ENCODE measurements at places on chromosomes 7 and 10.

GRCh38 chr7:104938741-104939390 is 75.1 kb upstream of the KMT2E start:
- no peak for DNase-seq

DNA sequence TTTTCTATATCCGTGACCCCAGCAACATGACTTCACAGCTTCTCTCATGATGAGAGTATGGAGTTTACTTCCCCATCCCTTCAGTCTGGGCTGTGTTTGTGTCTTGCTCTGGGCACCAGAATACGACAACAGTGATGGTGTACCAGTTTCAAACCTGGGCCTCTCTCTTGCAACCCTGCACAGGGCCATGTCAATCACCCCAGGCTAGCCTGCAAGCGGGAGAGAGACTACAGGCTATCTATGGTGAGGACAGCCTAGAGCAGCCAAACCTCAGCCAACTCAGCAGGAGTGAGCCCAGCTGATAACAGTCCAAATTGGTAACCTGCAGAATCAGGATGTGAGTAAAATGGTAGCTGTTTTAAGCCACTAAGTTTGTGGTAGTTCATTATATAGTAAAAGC is 235.8 kb downstream of the CHCHD3 start:
- no peak for DNase-seq

GRCh38 chr7:149257146-149257545 is 4.8 kb upstream of the ZNF783 start:
- no peak for DNase-seq

GRCh38 chr10:83289373-83289772 is 849.9 kb upstream of the GHITM start:
- DNase-seq: no peak

GRCh38 chr7:150738092-150738491 is 874 bp downstream of the GIMAP5 start:
- DNase-seq: no peak

- no peak for DNase-seq
Observed at GRCh38 chr10:61877887-61878739, 23.4 kb upstream of the ARID5B start.

GRCh38 chr7:20033621-20034400 is 183.4 kb downstream of the MACC1 start:
- no peak for DNase-seq

GRCh38 chr10:48802611-48803071 is 118.0 kb downstream of the WDFY4 start:
- no peak for DNase-seq

- DNase-seq: no peak
Observed at GRCh38 chr7:151712810-151713125, 164.1 kb downstream of the PRKAG2 start.

DNA sequence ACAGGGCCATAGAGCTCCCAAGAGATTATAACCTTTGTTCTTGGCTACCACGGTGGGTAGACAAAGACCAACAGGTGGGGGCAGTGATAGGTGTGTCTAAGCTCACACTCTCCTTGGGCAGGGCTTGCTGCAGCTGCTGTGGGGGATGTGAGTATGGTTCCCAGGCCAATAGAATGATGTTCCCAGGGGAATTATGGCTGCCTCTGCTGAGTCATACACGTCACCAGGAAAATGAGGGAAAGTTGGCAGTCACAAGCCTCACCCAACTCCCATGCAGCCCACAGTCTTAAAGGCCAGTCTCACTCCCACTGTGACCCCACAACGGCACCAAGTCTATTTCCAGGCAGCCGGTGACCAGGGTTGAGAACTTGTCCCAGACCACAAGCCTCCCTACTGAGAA is 453.4 kb upstream of the PODXL start:
- DNase-seq: no peak

DNA sequence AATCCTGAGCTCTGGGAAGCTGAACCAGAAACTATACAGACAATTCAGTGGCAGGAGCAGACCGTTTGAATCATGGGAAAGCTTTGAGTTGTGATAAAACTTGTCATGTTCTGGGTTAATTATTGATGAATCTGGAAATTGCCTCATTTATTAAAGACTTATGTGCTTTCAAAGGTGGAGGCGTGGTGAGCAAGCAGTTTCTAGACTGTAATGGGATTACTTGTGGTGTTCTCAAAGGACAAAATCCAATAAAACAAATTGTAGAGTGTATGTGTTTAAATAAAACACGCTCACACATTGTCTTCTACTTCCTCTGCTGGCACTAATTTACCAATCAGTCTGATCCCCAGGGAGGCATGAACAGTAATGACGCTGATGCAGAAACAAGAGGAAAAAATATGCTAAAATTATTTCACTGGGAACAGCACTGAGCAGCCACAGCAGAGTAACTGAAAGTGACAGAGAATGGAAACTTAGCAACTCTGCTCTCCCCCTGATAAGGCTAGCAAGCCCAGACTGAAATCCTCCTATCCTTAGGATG is 25.1 kb downstream of the PARD3 start:
- DNase-seq: no peak

GRCh38 chr10:71494980-71495381 is 98.3 kb downstream of the CDH23 start:
- no peak for DNase-seq

- DNase-seq: no peak
Observed at GRCh38 chr7:44765579-44766415, 17.1 kb downstream of the ZMIZ2 start.

GRCh38 chr10:5685764-5686240 is 1.2 kb downstream of the TASOR2 start:
- DNase-seq: no peak

GRCh38 chr10:95517536-95518454 is 43.4 kb downstream of the SORBS1 start:
- DNase-seq: no peak

DNA sequence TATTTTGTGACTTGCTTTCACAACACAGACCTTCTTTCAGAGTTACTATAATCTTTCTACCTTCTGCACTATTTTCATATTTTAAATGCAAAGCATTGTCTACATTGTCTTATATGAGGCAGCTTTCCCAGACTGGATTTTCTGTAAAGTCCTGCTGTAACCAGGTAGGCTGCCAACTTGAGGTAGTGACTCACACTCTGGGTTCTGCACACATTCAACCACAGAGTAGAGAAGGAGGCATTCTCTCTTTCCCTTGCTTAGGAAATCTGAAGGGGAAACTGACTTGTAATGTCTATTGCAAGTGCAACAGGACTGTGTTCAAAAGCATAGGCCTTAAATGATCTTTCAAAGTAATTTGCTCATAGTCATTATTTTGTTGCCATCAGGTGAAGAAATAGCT is 461.4 kb downstream of the GRM8 start:
- DNase-seq: no peak

DNA sequence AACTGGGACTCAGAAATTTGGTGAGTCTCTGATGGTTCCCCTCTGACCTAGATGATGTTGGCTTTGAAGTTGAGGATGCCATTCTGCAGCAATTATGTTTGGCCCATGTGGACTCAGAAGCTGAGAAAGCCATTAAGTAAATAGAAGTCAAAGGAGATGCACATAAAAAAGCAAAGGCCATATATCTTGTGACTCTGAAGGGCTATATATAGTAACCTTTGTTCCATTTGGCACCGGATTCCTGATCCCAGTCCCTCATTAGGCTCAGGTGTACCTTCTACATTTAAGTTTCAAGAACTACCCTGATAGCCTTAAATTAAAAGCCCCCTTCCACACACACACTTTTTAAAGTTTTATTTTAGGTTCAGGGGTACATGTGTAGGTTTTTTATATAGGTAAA is 50.0 kb upstream of the PDK4 start:
- DNase-seq: no peak

DNA sequence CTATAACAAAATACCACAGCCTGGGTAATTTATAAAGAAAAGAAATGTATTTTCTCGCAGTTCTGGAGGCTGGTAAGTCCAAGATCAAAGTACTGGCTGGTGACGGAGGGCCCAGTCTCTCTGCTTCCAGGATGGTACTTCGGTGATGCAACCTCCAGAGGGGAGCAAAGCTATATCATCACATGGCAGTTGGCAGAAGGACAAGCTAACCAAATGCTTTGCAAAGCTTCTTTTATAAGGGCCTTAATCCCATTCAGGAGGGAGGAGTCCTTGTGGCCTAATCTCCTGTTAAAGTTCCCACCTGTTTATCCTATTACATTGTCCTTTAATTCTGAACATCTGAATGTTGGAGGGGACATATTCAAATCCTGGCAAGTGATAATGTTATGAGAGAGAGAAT is 134.1 kb upstream of the SP4 start:
- DNase-seq: no peak

DNA sequence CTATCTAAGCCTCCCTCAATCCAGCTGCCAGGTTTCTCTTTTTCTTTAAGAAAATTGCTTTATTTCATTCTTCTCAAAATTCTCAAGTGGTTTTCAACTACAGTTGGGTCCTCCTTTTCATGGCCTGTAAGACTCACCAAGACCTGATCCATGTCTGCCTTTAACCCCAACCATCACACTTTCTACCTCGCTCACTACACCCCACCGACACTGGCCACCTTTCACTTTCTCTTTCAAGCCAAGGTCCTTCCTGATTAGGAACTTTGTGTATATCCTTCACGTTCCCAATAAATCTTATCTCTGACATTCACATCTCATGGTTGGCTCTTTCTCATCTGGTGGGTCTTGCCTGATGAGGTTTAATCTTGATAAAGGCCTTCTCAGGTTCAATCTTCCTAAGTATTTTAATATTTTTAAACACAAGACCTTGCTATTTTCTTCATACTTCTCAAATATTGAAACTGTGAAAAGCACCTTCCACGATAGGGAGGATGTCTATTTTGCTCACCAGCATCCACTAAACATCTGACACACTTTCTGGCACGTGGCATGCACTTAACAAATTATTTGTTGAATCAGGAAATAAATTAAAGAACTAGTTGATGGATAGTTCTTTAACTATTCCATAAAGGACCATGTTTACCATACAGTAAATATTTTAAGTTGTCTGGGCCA is 624.8 kb downstream of the GRID1 start:
- DNase-seq: no peak

GRCh38 chr10:9038146-9038714 is 983.7 kb downstream of the GATA3 start:
- no peak for DNase-seq

DNA sequence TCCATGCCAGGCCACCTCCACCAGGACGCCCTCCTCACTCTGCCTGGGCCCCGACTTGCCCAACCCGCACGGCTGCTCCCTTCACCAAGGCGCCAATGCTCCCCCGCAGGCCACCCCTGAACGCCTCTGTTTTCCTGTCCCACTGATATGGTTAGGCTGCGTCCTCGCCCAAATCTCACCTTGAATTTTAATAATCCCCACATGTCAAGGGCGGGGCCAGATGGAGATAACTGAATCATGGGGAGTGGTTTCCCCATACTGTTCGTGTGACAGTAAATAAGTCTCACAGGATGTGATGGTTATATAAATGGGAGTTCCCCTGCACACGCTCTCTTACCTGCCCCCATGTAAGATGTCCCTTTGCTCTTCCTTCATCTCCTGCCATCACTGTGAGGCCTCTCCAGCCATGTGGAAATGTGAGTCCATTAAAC is 29.8 kb downstream of the RSU1 start:
- peak; percentile 68 for DNase-seq

DNA sequence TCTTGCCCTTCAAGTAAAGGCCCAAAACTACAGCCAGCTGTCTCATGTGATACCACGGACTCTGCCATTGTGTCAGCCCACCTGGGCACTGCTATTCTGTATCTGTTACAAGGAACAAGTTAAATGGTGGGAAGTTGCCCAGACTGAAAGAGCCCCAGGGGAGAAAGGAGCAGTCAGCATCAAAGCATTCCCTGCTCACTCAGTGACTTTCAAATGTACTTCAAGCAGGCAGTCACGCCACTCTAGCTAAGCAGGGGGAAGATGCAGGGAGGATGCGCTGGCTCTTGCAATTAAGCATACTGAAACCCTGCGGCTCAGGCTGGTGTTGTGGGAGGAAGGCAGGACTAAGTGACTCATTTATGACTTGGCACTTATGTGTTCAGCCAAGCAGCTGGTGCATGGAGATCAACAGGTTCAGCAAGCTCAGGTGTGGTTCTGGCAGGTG is 1249.6 kb downstream of the TYW1 start:
- no peak for DNase-seq

- DNase-seq: peak; percentile 74
Observed at GRCh38 chr7:105808703-105809590, 67.5 kb downstream of the ATXN7L1 start.

DNA sequence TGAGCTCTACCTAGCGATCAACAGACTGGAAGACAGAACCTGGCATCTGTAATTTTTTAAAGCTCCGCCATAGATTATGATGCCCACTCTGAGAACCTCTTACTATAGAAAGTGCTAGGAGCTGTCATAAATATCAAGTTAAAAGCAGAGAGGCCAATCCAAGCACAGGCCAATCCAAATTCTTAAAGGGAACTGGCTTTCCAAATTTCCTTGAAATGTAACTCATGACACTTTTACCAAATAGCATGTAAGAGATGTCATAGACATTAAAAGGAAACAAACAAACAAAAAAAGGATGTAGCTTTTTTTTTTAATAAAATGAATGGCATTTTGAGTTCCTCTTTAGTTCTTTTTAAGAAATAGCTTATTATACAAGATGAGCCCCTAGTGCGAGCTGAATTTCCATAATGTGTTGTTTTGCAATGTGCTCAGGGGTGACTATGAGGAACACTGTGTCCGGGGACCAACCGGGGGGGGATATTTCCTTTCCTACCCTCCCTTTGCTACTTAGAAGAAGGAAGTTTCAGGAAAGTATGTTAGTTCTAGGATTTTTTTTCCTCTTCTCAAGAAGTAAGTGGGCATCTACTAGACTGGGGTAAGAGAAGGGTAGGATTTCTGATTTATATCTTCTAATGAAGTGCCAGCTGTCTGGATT is 23.7 kb upstream of the MRC1 start:
- DNase-seq: no peak

GRCh38 chr7:35468606-35469005 is 214.7 kb upstream of the TBX20 start:
- DNase-seq: no peak

DNA sequence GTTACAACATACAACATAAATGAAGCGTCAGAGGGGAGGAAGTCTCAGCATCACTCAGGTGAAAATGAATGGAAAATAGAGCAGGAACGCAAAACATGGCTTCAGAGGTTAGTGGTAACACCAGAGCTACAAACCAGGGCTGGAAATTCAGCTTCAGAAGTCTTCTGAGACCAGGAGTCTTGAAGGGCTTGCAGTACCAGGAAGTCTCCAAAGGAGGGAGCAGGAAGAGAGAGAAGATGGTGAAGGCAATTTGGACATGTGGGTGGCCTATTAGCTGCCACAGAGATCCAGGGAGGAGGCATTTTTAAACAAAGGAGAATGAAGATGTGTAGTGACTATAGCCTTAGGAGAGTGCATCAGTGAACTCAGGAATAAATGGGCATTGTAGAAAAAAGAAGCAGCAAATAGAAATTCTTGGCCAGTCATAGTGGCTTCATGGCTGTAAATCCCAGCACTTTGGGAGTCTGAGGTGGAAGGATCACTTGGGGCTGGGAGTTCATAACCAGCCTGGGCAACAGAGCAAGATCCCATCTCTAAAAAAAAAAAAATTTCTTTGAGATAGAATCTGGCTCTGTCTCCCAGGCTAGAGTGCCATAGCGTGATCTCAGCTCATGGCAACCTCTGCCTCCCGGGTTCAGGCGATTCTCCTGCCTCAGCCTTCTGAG is 9.3 kb upstream of the TET1 start:
- no peak for DNase-seq

- no peak for DNase-seq
Observed at GRCh38 chr10:17210361-17210760, 8.9 kb upstream of the TRDMT1 start.
